ENCODE measurements at places on chromosomes 1 and 21.
A peak's percentile ranks its signal among the peaks of the same experiment; 100 is the strongest.

DNA sequence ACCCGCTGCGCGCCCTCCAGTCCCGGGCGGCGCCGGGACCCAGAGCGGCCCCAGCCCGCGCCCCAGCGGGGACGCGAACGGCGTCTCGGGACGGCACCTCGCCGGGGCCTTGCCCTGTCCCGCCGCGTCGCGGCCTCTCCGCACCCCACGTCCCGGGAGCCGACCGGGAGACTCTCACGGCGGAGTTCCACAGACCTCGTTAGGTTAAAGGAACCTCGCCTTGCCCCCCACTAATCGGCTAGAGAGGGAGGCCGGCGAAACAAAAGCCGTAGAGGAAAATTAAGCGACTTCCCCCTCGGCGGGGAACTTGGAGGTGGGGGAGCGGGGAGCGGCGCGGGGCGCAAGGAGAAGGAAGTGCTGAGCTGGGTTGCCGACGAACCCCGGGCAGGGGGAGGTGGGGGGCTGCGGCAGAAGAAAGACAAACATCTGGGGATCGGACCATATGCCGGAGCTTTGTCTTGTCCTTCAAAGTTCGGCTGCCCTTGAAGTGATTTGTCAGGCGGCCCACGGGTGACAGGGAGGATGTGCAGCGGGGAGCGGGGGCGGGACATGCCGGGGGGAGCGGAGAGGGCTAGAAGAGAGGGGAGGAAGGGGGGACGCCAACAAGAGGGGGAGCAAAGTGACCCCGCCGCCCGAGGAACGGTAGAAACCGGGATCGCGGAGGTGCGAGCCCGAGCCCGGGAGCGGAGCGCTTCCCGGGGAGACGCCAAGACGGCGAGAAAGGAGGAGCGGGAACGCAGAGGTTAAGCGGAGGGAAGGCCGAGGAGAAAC, 120.0 kb upstream of the RRP15 start:
- DNase-seq: no peak

- no peak for DNase-seq
Measured at GRCh38 chr1:7853684-7854026, 790 bp upstream of the UTS2 start.

DNA sequence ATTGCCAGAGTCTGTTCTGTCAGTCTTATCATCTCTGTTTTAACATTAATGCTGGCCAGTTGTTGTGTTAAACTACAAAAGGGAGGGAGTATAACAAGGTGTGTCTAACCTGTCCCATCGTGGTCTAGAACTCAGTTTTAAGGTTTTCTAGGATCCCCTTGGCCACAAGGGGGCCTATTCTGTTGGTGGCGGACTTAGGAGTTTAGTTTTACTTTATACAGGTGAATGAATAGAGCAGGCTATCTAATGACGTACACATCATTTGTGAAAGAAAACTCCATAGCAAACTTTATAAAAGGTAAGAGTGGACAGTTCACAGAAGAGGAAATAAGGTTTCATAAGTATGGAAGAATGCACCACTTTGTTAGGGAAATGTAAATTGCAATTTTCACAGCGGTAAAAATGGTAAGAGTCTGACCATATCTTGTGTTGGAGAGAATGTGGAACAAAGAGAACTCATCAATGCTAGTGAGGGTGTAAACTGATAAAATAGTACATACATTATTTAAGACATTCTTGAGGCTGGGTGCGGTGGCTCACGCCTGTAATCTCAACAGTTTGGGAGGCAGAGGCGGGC, 2.5 kb upstream of the ATF6 start:
- DNase-seq: peak; percentile 61

DNA sequence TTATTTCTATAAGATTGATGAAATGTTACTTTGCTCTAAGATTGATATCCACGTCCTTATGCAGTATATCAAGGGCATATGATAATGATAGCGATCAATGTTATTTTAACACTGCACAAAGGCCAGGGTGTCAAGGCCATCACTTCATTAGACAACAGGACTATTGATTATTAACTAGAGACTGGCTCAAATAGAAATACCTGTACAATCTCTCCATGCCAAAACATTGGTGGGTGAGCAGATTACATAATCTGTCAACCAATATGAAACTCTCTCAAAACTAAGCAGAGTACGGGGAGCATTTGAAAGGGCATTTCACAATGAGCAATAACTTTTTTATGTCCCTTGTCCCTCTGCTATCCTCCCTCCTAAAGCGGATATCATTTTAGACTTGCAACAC, 566.5 kb upstream of the PKN2 start:
- no peak for DNase-seq

GRCh38 chr1:219215477-219215876, 41.8 kb downstream of the LYPLAL1 start:
- DNase-seq: peak; percentile 18

GRCh38 chr1:226350519-226350865, 41.5 kb upstream of the LIN9 start:
- no peak for DNase-seq

DNA sequence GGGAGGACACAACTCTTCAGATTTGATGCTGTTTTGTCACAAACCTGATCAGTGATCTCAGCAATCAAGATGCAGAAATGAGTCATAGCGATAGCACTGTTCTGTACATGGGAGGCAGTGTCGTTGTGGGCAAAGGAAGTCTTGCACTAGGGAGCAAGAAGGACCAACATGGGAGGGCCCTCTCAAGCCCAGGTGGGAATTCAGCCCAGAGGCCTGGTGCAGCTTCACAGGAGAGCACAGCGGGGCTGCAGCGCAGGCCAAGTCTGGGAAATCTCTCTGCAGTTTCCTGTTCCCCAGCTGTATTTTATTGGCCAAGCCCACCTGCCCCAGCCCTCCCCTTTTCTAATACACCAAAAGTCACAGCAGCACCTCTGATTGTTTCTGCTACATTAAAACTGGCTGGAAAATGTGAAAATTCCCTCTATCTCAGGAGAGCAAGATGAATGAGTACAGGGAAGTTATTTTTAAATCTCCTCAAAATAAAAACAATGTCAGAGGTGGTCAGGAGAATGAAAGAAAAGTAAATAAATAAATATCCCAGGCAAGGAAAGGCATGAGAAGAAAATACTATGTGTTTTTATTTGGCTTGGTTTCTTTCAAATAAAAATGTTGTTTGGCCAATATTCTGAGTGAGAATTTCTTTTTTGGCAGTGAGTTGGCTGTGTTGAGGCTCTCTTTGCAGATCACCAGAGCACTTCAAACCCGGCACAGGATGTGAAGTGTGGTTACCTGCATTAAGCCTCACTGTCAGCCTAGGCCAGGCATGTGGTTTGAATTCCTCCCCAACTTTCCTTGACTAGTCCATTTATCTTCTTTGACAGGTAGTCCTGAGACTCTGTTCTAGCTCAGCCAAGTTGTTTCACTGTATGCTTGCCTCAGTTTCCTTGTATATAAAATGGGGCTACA, 422.1 kb downstream of the PLPP3 start:
- DNase-seq: no peak

DNA sequence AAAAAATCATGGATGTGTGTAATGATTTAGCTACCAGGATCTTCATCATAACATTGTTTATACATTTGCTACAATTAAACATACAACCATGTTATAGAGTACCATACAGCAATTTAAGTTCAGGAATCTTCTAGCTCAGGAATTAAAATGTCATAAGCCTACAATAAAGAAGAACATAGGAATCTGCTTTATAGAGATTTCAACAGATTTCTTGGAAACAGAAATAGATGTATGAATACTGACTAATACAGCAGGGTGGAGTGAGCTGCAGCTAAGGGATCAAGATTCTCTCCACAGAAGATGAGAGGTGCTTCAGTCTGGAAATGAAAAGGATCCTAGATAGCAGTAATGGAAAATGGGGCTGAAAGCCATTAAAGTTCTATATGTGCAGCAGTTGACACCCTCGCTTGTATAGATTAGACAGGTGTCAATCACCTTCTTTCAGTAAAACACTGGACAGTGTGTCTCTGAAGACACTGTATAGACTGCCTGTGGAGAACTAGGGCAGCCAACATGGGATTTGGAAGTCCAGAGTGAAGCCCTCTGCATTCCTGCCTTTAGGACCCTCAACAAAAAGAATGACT, 73.9 kb downstream of the DNTTIP2 start:
- peak; percentile 34 for DNase-seq

DNA sequence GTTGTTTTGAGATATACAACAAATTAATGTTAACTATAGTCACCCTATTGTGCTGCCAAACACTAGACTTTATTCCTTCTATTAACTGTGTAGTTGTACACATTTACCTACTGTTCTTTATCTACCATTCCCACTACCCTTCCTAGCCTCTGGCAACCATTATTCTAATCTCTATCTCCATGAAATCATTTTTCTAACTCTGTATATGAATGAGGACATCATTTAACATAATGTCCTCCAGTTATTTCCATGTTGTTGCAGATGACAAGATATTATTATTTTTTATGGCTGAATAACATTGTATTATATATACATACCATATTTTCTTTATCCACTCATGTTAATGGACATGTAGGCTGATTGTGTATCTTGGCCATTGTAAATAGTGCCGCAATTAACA, 366.3 kb downstream of the TBX15 start:
- DNase-seq: no peak

GRCh38 chr1:212702672-212703071, 3.0 kb upstream of the BATF3 start:
- DNase-seq: no peak

DNA sequence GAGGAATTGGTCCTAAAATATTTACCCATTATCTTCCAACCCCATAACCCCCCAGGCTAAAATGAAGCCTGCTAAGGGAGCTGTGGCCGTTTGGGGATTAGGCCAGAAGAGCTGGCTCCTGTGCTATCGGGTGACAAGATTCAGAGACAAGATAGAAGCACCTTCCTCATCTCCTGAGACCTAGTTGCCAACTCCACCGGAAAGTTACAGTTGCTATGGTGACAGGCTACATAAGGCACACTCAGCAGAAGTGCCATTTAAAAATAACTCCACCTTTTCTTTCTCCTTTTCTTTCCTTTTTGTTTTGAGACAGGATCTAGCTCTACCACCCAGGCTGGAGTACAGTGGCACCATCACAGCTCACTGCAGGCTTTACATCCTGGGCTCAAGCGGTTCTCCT, 43.6 kb upstream of the ROR1 start:
- no peak for DNase-seq

DNA sequence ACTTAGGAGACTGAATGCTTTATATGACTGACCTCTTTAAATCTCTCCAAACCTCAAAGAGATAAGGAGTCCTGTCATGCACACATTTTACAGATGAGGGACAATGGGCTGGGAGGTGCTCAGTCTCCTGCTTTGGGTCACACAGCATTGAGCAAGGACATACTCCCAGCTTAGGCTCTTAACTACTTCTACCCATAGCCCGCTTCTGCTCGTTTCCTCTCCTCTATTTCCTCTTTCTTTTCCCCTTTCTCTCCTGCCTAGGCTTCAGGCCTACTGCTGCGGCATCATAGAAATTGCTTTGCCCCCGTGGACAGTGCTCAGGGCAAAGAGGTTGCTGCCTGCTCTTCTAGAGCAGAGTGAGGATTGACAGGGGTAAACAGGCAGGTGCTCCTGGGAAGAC, 12.4 kb upstream of the ZNF691 start:
- DNase-seq: no peak

GRCh38 chr1:114026797-114027196, 47.5 kb downstream of the OLFML3 start:
- no peak for DNase-seq

DNA sequence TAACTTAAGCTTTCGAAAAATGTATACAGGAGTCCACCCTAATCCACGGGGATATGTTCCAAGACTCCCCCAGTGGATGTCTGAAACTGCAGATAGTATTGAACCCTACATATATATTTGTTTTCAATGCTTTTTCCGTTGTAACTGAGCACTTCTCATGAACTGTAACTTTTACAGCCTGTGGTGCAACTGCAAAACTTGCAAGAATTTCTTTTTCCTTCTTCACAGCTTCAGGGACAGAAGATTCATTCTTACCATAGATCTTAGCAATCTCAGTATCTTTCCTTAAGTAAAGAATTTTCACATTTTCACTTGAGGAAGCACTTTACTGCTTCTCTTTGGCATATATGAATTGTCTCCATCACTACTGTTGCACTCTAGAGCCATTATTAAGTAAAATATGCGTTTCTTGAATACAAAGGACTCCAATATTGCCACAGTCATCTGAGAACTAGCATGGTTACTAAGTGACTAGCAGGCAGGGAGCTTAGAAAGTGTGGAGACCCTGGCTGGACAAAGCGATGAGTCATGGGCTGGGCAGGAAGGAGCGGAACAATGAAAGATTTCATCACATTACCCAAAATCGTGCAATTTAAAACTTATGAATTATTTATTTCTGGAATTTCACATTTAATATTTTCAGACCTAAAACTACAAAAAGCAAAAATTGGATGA, 14.1 kb downstream of the DPYD start:
- peak; percentile 59 for DNase-seq

GRCh38 chr1:17669866-17670451, 85.2 kb upstream of the ACTL8 start:
- DNase-seq: no peak

GRCh38 chr21:29538115-29538514, 239.4 kb downstream of the BACH1 start:
- DNase-seq: no peak

GRCh38 chr1:12338823-12339222, 109.0 kb downstream of the VPS13D start:
- DNase-seq: no peak

DNA sequence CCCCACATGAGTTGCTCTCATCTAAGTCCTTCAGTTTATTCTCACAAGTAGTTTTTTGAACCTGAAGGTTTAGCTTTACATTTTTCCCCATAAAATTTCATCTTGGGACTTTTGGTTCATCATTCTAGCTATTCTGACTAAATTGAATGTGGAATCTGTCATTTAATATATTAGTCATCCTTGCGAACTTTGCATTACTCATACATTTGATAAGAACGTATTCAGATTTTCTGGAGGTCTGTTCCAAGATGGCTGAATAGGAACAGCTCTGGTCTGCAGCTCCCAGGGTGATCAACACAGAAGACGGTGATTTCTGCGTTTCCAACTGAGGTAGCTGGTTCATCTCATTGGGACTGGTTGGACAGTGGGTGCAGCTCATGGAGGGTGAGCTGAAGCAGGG, 59.8 kb upstream of the CSF1 start:
- peak; percentile 21 for DNase-seq

DNA sequence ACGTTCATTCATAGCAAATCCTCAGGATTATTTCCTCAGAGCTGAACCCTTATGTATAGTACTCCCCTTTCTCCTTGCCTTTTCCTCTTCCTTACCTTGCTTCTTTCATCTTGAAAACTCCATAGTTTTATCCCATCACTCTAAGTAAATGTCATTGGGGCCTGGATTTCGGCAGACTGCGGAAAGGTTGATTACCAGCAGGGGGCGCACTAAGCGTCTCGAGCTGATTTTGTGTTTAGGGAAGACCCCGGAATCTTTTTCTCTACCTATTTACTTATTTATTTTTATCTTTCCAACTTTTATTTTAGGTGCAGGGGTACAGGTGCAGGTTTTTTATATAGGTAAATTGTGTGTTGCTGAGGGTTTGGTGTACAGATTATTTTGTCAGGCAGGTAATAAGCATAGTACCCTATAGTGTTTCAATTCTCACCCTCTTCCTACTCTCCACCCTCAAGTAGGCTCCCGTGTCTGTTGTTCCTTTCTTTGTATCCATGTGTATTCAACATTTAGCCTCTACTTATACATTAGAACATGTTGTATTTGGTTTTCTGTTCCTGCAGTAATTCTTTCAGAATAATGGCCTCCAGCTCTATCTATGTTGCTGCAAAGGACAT, 11.4 kb upstream of the MTARC1 start:
- DNase-seq: peak; percentile 40

All from epithelial cell of esophagus (primary cell).